ENCODE measurements at places on chromosomes 1 and 21.

- no peak for DNase-seq
Observed at GRCh38 chr1:39965044-39965443, 10.1 kb downstream of the MFSD2A start.

- no peak for DNase-seq
Observed at GRCh38 chr1:147177611-147178380, 5.5 kb upstream of the PRKAB2 start.

DNA sequence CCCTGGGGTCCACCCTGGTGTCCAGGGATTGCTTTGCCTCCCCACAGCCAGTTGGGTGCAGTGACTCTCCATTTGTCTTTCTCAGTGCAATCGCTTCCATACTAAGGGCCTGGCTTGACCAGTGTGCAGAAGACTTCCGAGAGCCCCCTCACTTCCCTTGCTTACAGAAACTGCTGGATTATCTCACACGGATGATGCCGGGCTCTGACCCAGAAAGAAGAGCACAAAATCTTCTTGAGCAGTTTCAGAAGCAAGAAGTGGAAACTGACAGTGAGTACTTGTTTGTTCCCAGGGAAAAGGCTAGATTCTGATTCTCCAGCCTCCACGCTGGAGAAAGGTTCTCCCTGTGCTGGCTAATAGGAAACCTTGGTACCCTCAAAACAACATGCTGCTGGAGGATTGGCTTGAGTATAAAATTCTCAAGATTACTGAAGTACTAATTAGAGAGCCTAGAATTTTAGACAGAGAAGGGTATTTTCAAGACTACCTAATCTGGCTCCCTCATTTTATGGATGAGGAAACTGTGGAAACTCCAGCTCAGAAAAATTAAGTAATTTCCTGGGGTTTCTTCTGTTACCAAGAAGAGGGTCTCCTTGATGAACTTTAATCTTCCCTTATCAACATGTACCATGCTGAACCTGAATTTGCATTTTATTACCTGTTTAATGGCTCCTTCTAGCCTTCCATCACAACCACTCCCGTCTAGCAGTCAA, 75.8 kb downstream of the RGL1 start:
- DNase-seq, result no peak

GRCh38 chr1:209223791-209224190, 359.7 kb upstream of the CAMK1G start:
- no peak for DNase-seq

GRCh38 chr1:245353915-245354775, 199.4 kb downstream of the KIF26B start:
- DNase-seq, result no peak

- peak; percentile 67 for DNase-seq
Observed at GRCh38 chr1:156813750-156814570, 2.7 kb downstream of the SH2D2A start.

DNA sequence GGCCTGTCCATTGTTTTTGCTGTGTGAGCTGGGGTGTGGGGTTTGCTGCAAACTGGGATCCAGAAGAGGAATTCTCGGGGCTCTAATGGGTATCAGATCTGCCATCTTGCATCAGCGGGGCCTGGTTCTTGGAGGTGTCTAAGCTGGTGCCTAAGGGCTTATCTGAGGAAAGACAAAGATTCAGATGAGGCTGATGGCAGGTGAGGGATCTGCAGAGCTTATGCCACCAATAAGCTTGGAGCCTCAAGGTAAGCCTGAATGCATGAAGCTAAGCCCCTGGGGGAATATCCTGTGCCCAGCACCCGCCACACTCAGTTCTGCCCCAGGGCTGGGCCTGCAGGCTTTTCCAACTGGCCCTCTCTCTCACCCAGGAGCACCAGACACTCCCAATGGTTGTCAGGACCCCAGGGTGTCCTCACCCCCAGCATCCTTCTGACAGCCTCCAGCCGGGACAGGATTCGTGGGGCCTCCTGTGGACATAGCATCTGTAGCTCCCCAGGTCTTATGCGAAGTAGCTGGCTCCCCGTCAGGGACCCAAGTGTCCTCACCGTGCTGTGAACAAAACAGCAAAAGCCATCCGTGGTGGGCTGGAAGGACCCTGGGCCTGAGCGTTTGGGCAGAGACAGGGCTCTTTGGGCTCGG, 9.5 kb upstream of the GSTM3 start:
- DNase-seq, result no peak
